ENCODE measurements at places on chromosomes 5 and 9.

GRCh38 chr9:83572524-83572923 is 34.3 kb upstream of the FRMD3 start:
- DNase-seq, result no peak

DNA sequence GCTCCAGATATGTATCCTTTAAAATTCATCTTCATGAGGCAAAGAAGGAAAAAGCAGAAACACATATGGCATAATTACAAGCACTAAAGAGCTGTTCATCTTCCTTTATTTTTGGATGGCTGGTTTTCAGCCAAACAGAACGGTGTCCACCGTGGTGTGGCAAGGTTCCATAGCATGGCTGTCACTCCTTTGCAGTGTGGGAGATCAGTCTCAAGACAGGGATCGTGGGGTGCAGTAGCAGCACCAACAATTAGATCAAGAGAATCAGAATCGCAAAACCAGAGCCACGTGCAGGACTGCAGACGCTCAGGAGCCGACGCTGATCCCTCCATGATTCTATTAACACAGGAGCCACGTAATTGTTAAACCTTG is 79.5 kb downstream of the SEMA4D start:
- DNase-seq, result no peak

- no peak for DNase-seq
Measured at GRCh38 chr5:115542086-115542485, 2.5 kb downstream of the FEM1C start.

DNA sequence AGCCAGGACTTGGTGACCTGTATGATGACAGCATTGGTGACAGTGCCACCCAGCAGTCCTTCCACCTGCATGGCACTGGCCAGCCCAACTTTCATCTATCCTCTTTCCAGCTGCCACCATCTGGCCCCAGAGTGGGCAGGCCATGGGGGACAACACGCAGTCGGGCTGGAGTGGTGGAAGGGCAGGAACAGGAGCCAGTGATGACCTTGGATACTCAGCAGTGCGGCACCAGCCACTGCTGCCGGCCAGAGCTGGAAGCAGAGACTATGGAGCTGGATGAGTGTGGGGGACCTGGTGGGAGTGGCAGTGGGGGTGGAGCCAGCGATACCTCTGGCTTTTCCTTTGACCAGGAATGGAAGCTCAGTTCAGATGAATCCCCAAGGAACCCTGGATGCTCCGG is 56.9 kb downstream of the RUSC2 start:
- DNase-seq, result no peak

GRCh38 chr5:86880344-86880743 is 262.6 kb downstream of the COX7C start:
- no peak for DNase-seq

DNA sequence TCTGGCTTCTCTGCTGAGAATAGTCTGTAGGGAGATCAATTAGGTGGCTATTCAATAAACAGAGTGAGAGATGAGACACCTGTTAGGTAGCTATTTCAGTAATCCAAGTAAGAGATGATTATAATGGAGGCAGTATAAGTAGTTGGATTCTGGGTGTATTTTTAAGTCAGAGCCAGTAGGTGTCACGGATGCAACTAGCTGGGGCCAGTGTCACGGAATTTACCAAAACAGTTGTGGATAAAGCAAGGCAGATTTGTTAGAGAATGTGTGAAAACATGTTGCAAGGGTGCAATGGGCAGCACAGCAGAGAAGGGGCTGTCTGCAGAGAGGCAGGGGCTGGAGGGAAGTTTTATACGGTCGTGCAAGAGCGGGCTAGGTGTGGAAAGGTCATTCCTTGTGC is 114.9 kb downstream of the RASGRF2 start:
- no peak for DNase-seq

DNA sequence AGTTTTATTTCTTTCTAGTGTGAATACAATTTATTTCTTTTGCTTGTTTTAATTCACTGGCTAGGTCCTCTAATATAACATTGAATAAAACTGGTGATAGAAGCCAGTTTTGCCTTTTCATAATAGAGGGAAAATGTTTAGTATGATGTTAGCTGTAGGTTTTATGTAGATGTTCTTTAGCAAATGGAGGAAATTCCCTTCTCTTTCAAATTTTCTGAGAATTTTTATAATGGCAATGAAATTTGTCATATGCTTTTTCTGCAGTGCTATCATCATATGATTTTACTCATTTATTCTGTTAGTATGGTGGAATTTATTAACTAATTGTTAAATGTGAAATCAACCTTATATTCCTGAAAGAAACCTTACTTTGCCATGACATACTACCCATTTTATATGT is 18.1 kb upstream of the MACROH2A1 start:
- no peak for DNase-seq

- DNase-seq, result no peak
Measured at GRCh38 chr9:72826996-72827949, 125.6 kb downstream of the ALDH1A1 start.

DNA sequence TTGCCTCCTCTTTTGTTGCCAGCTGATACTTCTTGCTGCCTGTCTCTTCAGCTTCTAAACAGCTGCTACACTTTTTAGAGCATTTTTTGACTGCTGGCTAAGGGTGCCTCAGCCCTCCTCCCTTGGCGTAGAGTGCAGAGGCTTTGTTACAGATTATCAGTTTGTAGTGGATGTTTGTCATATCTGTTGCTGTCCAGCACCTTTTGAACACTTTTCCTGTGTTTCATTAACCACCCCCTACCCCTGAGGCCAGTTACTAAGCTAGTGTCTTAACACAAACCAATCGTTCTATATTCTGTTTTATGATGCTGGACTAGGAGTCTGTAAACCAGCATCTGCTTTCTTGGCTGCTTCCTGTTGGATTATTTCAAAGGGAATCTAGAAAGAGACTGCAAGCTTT is 441.5 kb downstream of the DNAH5 start:
- no peak for DNase-seq

DNA sequence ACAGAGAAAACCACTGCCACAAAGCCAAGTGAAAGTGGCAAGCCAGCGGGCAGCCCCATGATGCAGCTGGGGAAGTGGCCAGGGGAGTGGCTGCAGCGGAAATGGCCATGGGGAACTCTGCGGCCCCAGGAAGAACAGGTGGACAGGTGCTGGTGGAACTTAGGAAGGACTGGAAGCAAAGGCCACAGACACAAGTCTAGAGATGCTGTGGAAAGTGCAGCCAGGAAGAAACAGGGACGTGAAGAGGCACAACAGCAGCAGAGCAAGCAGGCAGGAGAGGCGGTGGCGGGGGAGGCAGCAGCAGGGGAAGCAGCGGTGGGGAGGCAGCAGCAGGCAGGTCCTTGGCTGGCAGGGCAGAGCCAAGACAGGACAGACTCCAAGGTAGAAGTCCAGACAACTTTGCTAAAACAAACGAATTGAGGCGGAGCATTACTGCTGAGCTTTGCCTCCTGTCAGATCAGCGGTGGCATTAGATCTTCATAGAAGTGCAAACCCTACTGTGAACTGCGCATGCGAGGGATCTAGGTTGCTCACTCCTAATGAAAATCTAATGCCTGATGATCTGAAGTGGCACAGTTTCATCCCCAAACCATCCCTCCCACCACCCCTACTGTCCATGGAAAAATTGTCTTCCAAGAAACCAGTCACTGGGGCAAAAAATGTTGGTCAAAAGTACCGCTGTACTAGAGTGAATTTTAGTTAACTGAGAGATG is 11.8 kb downstream of the SURF6 start:
- no peak for DNase-seq

Data from activated CD8-positive, alpha-beta memory T cell treated with anti-CD3 and anti-CD28 coated beads for 4 hours (primary cell).